ENCODE measurements at places on chromosomes 3 and 15.

DNA sequence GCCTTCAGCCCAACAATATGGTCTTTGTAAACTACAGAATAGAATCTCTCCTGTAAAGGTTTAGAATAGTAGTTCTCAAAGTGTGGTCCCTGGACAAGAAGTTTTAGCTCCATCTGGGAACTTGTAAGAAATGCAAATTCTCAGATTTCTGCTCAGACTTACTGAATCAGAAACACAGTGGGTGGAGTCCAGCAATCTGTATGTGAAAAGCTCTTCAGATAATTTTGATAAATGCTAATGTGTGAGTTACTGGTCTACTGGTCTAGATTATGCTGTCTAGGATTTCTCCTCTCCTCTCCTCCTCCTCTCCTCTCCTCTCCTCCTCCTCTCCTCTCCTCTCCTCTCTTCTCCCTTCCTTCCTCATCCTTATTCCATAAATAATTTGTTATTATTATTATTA lies 57.5 kb downstream of the RBMS3 start:
- no peak for DNase-seq

- DNase-seq, result no peak
Measured at GRCh38 chr15:40064231-40064894, 25.4 kb upstream of the SRP14 start.

- no peak for DNase-seq
Measured at GRCh38 chr3:99693636-99694035, 55.2 kb downstream of the COL8A1 start.

GRCh38 chr3:171132873-171133272 lies 106.4 kb upstream of the SLC2A2 start:
- DNase-seq, result no peak

DNA sequence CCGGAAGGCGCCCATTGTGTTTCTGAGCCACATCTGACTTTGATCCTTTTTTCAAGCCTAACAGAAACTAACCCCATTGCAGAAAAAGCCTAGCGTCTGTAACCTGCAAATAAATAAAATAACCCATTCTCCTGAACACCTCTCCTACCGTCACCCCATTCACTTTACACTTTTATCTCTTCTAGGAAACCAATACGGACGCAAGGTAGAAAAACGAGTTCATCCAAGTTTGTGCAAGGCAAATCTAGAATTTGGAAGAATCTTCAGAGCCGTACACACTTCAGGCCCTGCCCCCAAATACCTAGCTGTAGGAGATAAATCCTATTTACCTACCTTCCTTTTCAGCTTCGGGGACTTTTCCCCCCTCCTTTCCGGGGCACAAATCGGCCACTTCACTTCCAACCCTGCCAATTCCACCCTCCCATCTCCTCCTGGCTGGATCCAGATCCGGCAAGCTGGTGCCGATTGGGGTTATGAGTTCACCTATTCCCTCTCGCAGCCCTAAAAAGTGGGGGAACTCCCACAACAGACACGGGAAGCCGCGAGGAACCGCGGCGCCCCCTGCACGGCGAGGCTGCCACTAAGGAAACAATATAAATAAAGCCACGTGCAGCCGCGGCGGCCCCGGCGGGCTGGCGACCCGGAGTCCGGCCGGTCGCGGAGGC lies 987 bp downstream of the PRTG start:
- no peak for DNase-seq

- no peak for DNase-seq
Measured at GRCh38 chr15:59177317-59177660, 29.4 kb upstream of the LDHAL6B start.

GRCh38 chr3:58665405-58665804 lies 1.2 kb downstream of the FAM3D start:
- no peak for DNase-seq

GRCh38 chr3:32098528-32098927 lies 7.9 kb upstream of the GPD1L start:
- DNase-seq, result no peak

DNA sequence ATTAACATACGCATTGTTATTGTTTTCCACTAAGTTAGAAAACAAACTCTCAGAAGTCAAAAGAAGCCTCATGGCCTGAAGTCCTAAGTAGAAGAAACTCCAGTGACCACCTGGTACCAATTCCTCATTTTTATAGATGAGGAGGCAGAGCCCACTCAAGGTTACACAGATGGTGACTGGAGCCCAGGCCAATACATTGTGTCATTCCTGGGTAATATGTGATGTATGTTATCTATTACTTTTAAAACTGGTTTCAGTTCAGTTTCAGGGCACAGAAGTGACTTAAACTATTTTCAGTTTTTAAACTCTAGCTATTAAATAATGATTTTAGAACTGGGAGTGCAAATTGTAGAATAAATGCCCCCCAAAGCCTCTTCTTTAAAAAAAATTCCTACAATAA lies 66.7 kb upstream of the STXBP5L start:
- DNase-seq, result no peak

GRCh38 chr3:50205413-50206276 lies 574 bp downstream of the SLC38A3 start:
- no peak for DNase-seq

- DNase-seq, result peak; percentile 2
Measured at GRCh38 chr3:42780892-42781700, 8.0 kb upstream of the CCDC13 start.

- DNase-seq, result no peak
Measured at GRCh38 chr3:159185443-159186050, 383.7 kb downstream of the MFSD1 start.

- no peak for DNase-seq
Measured at GRCh38 chr3:196219970-196220311, 3.6 kb downstream of the SLC51A start.

DNA sequence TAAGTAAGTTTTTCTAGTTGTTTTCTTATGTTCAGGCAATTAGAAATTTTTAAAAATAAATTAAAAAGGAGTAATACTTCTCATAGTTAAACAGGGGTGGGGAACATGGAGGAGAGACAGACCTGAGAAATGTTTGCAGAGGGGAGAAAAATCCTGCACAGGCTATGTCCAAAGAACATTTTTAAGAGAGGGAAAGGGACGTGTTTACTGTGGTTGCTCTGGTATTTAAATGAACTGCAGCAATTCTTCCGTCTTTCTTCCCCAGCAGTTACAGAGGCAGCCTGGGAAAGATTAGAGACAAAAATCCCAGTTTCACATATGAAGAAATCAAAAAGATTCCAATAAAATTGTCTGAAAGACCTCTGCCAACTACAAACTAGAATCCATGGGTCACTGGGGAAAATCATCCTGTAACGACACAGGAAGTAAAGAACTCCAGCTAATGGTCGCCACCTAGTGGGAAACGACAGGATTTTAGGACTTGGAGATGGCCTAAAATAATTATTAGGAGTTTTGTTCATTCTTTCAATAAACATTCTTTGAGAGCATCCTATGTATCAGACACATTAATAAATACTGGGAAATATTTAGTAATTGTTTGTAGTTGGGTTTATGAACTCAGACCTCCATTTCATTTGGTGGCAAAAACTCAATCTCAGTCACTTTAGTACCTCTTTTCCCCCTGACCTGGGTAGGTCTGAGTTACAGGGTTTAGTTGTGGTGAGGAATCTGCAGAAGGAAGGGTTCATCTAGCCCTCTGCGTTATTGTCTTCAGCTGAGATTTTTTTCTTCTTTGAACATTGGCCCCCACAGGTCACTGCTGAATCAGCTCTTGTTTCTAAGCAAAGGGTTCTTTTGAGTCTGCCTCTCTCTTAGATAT lies 69.9 kb upstream of the GOLIM4 start:
- DNase-seq, result peak; percentile 2

DNA sequence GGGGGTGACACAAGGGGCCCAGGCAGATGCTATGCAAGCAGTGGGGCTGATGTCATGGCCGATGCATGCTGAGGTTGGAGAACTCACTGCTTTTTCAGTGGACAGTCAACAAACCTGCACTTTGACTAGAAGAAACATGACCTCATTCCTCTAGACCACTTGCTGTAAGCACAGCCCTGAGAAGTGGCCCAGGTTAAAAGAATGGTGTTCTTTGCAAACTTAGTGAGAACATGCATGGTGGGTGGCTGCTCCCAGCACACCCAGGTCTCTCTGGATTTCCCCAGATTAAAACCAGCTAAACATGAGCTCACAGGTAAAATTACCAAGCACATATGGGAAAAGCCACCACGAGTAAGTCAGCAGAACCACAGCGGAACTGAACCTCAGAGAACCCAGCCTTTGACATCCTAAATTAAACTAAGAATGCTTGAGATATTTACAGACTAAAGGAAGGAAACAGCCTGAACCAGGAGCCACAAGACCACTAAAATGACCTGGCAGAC lies 15.5 kb downstream of the DLEC1 start:
- no peak for DNase-seq

DNA sequence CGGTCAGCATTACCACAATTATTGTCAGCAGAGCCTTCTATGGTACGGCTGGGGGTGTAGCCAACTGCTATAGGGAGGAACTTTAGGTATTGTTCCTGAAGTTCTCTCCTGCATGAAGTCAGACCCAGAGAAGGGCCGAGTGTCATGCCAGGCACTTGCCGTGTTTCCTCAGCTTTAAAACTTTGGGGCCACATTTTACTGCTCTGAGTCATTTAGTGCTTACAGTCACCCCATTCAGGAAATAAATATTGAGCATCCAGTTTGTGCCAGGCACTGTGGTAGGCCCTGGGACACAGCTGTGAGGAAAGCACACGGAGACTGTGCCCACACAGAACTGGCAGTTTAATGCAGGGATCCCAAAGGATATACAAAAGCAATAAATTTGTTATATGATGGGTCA lies 54.5 kb upstream of the APEH start:
- DNase-seq, result no peak

GRCh38 chr3:43468133-43468532 lies 153.7 kb downstream of the ANO10 start:
- no peak for DNase-seq

DNA sequence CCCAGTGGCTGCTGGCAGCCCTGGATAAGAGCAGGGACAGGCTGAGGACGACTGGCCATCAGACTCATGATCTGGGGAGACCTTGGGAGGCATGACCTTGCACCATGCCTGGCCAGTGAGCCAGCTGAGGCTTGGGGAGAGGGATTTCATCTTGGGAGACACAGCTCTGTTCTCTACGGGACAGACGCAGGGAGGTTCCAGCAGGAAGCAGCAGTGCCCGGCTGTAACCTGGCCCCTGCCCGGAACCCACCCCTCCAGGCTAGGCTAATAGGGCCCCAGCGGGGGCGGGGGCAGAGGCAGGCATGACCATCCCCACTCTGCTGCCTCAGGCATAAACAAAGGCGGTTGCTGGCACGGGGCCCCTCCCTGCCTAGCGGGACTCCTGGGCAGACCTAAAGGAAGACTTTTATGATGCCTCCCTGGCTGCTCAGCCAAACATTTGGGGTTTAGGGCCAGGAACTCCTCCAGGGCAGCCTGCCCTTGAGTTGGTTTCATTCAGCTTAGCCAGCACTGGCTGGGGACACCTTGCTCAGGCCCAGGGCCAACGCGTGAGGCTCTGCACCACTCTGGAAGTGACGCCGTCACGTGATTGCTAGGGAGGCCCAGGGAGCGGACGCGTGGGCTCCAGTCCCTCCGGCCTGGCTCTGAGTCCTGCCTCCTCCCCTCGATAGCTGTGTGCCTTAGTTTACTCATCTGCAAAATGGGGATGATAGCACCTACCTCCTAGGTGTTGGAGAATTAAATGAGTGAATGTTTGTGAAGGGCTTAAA lies 27.6 kb downstream of the HDAC11 start:
- DNase-seq, result no peak

DNA sequence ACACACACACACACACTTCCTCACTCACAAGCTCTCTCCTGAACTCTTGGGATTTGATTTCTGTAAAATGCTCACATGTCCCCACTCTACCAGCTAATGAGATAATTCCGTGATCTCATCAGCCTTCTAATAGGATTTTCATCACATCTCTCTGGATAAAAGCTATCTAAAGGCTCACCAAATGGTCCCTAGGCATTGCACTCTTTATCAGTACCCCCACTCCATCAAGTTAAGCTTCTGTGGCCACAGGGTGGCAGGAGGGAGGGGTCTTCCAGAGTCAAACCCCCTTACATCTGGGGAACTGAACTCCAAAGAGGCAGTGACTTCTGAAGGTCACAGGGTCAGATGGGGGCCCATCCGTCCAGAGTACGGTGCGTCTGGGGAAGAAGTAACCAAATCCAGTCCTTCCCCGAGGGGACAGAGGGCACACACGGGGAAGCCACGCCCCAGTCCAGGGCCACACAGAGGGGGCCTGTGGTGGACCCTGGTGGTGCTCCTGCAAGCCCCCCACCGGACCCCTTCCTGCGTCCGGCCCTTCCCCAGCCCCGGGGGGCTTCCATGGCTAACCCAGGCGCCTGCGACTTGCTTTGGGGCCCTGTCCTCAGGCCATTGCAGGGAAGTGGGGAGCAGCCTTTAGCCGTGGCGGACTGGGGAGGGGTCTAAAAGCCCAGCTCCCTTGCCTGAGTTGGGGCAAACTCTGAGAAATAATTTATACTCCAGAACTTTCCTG lies 25.5 kb downstream of the CPN2 start:
- no peak for DNase-seq

DNA sequence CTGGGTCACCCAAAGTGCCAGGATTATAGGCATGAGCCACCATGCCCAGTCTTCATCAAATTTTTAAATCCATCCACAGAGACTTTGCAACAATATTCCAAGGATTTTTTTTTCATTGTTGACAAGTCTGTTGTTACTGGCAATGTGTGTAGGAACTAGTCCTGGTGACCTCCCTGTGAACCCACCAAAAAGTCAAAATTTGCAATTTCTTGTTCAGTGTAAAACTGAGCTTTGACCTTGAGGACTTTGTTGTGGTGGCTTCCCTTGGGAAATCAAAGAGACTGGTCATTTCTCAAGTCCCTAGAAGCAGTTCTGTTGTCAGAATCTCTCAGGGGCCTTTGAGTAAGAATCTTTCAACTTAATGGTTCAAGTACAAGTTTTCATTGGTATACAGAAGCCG lies 36.9 kb upstream of the COL8A1 start:
- no peak for DNase-seq

GRCh38 chr3:51669241-51670052 lies 1.6 kb upstream of the TEX264 start:
- DNase-seq, result peak; percentile 20

- no peak for DNase-seq
Measured at GRCh38 chr15:51493892-51494291, 128.7 kb downstream of the DMXL2 start.
